Activated CD8-positive, alpha-beta memory T cell treated with anti-CD3 and anti-CD28 coated beads for 4 hours (primary cell): ENCODE measurements at places on chromosomes 13 and 19.

DNA sequence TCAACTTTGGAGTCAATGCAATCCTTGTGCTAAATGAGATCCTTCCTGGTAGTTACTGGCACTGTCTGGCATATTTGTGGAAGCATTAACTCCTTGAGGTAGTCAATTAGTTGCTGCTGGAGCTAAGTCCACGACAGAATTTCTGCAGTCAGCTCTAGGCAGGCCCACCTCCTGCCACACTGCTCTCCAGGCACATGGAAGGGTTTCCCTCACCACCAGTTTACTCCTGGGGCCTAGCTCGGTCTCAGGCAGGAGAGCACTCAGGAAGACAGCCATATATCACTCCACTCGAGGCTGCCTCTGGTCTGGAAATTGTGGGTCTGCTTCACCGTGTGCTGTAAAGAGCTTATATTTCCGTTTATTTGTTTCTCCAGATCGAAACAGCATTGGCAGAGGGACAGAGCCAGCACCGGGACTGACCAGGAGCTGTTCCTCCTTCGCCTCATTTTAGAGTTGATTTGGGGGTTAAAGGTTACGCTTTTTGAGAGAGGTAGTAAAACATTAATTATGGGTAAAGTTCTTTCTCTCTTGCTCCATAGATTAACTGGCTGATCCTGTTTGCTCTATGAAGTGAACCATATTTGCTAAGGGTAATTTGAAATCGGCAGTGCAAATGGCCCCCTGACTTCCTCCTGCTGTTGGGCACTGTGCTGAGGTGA is 20.6 kb upstream of the GTF3A start:
- no peak for DNase-seq

DNA sequence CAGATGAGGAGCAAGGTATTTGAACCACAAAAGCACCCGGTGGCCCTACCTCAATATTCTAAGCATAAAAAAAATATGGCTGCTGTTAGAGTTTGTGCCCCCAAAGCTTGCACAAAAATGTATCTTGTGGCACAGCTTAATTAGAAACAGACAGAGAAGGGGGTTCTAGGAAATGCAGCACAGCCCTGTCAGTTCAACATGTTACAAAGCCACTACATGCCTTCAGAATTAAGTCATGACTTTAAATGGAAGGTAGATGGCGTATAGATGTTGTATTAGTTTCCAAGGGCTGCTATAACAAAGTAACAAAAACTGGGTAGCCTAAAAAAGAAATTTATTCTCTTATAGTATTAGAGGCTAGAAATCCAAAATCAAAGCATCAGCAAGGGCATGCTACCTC is 703.8 kb downstream of the DIAPH3 start:
- no peak for DNase-seq

GRCh38 chr19:58326914-58327726 is at the start of gene ZSCAN22:
Gene ZSCAN22, plus strand, starts transcription at chr19:58326994. Its CDS starts 7,809 bp downstream, at chr19:58334803.
- DNase-seq = peak; percentile 75

GRCh38 chr19:35879770-35880317 is 11.5 kb downstream of the APLP1 start:
- DNase-seq = no peak

DNA sequence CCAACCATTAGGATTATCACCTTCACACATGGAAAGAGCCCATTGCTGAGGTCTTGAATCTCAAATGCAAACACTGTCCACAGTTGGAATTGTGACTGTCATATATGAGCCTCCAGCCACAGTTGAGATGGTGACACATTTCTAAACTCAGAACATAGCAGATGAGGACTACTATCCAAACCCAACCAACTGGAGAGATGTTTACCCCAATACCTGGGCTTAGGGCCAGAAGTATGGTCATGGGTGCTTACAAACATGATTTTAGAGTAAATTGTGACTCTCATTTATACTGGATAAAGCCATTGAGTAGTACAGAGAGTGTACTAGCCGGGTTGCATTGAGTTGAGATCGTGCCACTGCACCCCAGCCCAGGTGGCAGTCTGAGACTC is 14.0 kb upstream of the ZNF681 start:
- no peak for DNase-seq

DNA sequence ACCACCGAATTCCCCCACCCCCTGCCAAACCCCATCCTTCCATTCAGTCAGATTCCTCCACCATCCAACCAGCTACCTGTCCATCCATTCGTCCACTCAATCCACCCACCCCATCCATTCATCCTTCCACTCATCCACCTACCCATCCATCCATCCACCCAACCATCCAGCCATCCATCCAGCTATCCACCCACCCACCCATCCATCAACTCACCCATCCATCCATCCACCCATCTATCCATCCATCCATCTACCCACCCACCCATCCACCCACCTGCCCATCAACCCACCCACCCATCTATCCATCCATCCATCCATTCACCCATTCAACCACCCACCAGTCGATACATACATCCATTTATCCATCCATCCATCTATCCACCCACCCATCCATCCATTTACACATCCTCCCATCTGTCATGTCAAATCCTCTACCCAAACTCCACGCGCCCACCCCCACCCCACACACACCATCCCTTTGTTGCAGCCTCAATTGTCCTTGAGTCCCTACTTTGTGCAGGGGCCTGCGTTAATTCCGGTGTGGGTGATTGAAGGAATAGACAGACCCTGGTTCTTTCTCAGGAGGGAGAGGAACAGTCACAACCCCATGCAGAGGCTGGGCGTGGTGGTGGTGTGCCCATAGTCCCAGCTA is 5.3 kb upstream of the SLC5A5 start:
- DNase-seq = no peak

- DNase-seq = no peak
Measured at GRCh38 chr19:37342753-37343152, 28.1 kb upstream of the ZNF527 start.

DNA sequence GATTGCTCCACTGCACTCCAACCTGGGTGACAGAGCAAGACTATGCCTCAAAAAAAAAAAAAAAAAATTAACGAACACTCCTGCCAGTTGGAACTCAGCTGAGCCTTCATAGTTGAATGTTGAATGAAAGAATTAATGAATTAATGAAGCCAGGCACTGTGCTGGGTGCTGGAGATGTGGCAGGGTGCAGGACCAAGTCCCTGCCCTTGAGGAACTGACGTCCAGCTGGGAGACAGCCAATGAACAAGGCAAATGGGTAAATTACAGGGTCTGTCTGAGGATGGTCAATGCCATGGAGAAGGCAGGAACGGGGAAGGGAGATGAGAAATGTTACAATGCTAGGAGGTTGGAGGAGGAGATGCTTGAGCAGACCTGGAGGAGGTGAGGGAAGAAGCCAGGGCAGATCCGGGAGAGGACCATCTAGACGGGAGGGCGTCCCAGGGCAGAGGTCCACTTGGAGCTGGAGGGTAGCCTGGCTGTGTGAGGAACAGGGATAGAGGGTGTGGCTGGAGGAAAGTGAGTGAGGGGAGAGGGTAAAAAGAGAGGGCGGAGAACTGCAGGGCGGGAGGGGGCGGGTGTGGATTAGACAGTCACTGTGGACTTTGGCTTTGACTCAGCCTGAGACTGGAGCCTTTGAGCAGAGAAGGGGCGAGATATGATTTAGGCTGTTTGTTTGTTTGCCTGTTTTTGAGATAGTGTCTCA is 16.8 kb upstream of the IGSF23 start:
- no peak for DNase-seq

GRCh38 chr13:24381541-24382265 is 72.3 kb downstream of the C1QTNF9 start:
- no peak for DNase-seq

DNA sequence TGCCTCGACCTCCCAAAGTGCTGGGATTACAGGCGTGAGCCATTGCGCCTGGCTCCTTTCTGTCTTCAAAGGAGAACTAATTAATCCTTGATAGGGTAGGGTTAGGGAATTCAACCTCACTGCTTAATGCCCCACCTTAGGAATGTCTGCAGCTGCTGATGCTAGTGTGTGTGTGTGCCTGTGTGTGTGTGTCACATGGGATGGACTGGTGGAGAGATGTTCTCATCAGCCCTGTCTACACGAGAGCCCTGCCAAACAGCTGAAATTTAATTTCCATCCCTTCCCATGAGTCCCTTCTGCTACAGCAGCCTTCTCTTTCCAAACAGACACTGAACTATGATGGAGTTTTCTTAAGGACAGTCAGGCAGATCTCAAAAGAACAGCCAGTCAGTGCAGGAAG is 46.5 kb upstream of the CLDN10 start:
- no peak for DNase-seq

DNA sequence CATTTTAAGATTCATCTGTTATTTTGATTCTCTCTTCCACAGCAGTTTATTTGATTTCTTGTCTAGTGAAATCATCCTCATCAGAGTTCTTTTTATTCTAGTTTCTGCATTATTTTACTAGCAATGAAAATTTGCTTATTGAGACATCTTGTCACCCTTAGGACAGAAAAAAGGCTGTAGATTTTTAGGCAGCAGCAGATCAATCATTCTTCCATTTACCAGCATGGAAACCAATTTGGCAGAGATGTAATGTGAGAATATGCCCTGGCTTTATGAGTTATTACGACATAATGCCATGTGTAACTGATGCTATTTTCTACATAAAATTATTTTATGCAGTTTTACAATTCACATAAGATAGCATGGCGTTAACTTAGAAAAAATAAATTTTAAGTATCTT is 688.6 kb upstream of the SLC10A2 start:
- no peak for DNase-seq

DNA sequence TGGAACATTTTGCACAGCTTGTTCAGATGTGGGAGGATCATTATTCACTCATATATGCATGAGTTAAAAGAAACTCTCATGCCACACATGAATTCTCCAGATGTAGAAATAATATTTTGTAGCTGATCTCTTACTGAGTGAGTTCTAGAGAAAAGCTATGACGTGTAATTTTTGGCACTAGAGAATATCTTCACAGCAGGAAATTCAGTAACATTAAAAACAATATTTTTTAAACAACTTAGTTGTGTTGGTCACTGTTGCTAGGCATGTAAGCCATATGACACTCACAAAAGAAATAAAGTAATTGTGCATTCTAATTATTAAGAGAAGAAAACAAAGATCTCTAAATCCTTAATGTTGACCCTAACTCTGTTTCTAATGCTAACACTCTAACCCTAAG is 371.4 kb upstream of the SLC10A2 start:
- DNase-seq = no peak

- no peak for DNase-seq
Measured at GRCh38 chr19:17244618-17245534, 843 bp downstream of the NR2F6 start.

DNA sequence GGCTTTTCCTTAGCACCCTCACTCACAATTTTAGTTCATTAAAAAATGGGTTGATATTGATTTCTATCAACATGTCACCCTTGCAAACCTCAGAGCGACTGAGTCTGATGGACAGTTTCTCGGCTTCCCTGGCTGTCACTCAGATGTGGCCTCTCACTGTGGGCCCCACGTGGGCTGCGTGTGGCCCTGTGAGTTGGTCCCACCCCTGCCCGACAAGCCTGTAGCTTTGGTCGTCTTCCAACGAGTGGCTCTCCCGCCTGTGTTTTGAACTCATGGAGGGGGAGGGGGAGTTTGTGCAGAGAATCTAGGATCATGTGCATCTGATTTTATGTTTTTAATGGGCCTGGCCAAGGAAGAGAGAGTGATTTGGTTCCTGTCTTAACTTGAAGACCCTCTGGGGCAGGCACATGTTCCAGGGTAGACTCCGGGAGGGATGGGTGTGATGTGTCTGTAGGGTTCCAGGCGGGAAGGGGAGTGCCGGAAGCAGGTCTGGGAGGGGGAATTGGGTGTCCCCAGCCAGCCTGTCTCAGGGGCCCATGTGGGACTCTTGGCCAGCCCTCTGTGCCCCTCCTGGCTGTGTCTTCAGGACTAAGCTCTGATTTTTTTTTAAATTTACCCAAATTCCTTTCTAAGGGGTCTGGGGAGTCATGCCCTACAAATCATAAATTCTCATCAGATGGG is 18.9 kb downstream of the ATP11A start:
- no peak for DNase-seq

- DNase-seq = no peak
Measured at GRCh38 chr19:3469638-3470499, 10.5 kb downstream of the SMIM24 start.

- no peak for DNase-seq
Measured at GRCh38 chr13:70856025-70856424, 747.8 kb upstream of the KLHL1 start.

- DNase-seq = no peak
Measured at GRCh38 chr19:38211151-38211591, 12.9 kb downstream of the DPF1 start.
